ENCODE measurements at places on chromosomes 7 and 10. TPM values are rescaled to one million over a fixed set of nuclear protein-coding genes. Genes with fewer than 3 reads are reported as not detected.

GRCh38 chr7:122972056-122972455 is 23.4 kb downstream of the TAS2R16 start:
- no peak for DNase-seq

- DNase-seq, result no peak
These were observed 245.8 kb downstream of the CDK14 start for GRCh38 chr7:90841759-90842429.

DNA sequence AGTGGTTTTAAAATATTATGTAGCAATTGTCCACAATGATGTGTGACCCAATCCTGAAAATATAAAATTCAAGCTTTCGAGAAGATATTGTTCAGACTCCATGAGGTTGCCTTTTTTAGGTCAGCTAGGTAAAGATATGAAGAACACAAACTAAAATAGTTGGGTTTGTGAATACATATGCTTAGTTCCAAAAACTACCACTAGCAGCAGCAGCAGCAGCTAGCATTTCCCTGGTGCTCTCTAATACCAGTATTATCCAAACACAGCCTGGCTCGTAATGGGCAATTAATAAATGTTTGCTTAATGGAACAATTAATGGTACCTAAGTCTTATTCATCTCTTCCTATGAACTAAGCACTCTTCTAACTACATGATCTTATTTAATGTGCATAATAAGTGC is 362.5 kb downstream of the MALRD1 start:
- DNase-seq, result no peak

GRCh38 chr7:47482013-47482875 is 99.7 kb downstream of the TNS3 start:
- no peak for DNase-seq

Gene VAX1
- 1.2 TPM for total RNA-seq

Gene GSDME
- total RNA-seq, result 38.2 TPM
